ENCODE measurements at places on chromosomes 6 and 20.

DNA sequence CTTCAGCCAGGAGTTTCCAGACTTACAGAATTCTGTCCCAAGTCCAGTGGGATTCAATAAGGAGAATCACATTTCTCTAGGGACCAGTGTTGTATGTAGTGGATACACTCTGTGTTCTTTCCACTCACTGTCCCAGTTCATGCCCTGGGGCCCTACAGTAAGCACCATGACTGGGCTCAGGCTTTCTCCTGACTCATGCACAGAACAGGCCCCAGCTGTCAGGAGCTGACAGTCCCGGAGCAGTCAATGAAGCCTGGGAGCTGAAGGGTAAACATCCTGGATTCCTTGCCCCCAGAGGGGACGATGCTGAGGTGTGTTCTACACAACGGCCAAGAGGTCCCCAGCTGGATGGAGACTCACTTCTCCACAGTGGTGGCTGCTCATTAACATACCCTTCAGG is 40.2 kb upstream of the LRFN2 start:
- no peak for DNase-seq

DNA sequence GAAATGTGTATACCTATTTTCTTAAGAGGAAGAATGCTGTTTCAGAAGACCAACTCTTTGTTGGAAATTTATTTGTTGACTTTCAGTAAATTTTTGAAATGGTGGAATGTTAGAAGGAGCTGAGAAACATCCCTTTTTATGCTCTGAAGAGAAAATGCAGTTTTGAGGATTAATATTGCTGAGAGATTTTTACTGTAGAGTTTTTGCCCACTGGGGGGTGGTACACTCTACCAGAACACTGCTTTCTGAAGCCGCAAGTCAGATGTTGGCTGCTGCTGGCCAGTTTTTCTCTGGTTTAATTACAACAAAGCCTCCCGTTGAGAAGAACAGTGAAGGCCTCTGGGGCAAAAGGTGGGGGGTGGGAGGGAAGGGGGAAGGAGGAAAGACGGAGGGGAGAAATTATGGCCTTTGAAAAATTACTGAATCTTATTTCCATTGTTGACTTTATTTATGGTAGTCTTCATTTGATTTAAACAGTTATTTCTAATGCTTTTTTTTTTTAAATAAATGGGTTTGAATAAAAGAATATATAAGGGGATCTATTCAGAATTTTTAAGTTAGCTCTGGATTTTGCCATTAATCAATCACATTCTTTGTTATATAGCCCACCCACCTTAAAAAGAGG is 3.0 kb downstream of the FLRT3 start:
- DNase-seq = no peak

DNA sequence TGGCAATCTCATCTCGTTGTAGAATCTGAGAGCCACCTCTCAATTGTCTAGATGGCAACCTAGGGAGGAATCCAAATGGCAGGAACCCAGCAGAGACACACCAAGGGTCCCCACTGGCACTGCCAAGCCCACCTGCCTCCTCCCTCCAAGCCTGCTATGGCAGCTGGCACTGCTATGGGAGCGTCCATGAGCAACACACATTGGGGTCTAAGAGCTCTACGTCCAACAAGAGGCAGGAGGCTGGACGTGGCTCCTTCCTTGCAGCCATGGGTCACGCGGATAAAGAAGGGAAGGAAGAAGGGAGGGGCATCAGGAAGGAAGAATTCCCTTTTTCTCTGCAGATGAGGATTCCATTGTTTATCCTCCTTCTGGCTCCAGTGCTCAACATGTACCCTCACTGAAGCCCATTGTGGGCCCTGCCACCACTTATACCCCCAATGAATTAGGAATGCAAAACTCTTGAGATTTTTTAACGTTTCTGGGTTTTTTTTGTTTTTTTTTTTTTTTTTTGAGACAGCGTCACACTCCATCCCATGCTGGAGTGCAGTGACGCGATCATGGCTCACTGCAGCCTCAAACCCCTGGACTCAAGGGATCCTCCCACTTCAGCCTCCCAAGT is 17.3 kb downstream of the ATP9A start:
- DNase-seq = no peak

DNA sequence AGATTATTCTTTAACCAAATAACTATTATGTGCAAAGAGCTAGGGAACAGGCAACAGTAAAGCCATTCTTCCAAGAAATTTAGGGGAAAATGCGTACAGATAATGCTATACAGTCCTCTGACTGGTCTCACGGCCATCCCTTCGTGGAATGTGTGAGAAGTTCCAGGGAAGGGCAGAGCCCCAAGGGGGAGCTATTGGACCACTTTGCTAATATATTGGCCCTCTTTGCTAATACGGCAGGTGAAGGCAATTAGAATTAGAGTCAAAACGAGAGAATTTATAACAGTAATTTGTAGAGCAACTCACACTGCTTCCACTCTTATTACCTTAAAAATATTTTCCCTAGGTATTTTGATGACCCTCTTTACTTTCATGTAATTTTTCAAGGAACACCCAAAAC is 140.4 kb downstream of the IMPG1 start:
- DNase-seq = peak; percentile 44

- DNase-seq = no peak
Measured at GRCh38 chr20:21146215-21146614, 20.3 kb downstream of the KIZ start.

- no peak for DNase-seq
Measured at GRCh38 chr6:155261111-155261900, 2.5 kb upstream of the CLDN20 start.

GRCh38 chr20:24487240-24487639 is 17.8 kb downstream of the SYNDIG1 start:
- DNase-seq = no peak

DNA sequence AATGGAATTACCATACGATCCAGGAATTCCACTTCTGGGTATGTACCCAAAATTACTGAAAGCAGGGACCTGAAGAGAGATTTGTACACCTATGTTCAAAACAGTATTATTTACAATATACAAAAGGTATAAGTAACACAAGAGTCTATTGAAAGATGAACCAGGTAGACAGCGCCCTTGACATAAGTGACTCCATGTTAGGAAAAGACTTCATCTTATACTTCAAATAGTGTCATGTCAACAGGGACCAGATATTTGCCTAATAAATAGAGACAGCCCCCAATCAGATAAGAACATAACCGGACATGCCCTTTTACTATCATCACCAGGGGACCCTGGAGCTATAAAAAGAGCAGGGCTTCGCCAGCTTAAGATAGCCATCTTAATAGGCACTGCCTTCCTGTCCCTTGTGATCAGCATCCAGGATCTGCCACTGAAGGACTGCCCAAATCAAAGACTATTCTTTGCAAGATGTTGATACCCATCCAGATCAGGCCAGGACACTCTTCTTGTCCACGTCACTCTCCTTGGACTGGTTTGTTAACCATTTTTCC is 309.0 kb upstream of the SULF2 start:
- no peak for DNase-seq

- DNase-seq = no peak
Measured at GRCh38 chr20:22611636-22612035, 27.3 kb upstream of the FOXA2 start.

GRCh38 chr20:23331450-23332350 is 18.9 kb upstream of the NXT1 start:
- no peak for DNase-seq

- DNase-seq = no peak
Measured at GRCh38 chr6:152727507-152727906, 23.1 kb upstream of the VIP start.

- no peak for DNase-seq
Measured at GRCh38 chr6:128422871-128423270, 97.5 kb downstream of the PTPRK start.

- DNase-seq = no peak
Measured at GRCh38 chr6:75906871-75907270, 157.8 kb downstream of the MYO6 start.

DNA sequence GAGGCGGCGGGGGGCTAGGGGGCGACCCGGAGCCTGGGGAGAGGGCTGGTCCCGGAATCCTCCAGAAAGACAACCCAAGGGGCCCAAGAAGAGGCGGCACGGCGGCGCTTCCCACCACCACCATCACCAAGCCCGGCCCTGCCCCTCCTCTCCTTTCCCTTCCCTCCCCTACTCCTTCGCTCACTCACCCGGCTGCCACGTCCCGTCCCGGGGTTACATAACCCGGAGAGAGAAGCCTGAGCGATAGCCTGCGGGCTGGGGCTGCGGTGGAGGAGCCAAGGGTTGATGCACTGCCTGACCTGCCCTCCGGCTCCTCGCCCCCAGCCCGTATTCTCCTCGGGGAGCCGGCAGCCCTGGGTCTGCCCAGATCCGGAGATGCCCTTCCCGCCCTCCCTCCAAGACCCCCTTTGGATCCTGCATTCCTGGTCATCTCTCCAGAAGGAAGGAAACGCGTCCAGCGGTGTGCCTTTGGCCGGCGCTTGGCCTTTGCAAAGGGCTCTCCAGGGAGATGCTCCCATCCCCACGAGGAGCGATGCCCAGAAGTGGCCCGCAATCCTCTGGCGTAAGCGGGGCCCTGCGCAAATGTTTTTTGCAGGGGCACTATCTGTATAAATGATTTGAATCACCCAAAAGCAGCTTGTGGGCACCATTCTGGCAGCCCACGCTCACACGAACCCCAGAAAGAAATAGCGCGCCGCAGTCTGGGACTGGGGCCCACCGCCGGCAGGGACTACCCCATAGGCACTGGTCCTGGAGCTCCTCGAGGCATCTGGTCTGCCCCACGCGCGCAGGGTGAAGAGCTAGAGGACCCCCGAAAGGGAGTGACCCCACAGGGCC is 4.6 kb upstream of the CPXM1 start:
- no peak for DNase-seq

DNA sequence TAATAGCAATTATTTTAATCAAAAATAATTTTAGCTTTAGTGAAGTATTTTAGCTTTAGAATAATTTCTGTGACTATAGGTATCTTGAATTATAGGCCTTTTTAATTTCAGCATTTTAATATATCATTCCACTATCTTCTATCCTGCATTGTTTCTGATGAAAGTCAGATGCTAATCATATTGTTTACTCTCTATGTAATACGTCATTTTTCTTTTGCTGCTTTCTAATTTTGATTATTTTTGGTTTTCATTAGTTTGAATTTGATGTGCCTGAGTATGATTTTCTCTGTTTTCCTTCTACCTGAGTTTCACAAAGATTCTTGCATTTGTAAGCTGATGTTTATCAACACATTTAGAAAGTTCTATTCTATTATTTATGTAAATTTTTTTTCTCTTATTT is 17.4 kb upstream of the ADGRG6 start:
- no peak for DNase-seq

GRCh38 chr6:43992783-43993644 is 134.2 kb downstream of the MRPL14 start:
- no peak for DNase-seq

DNA sequence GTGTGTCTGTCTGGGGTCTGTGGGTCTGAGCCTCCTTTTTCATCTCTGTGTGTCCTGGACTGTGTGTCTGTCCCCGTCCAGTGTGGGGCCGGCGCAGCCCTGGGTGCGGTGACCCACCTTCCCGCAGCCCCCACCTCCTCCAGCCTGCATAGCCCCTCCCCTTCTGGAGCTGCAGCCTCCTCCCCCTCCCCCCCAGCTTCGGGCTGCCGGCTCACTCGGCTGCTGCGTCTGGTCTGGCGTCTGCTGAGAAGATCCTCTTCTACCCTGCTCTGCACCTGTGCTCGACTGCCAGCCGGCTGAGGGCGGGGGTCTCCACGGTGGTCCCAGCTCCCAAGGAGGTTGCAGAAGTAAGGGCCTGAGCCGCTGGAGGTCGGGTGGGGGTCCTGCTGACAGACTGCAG is 7.6 kb upstream of the LKAAEAR1 start:
- DNase-seq = no peak

DNA sequence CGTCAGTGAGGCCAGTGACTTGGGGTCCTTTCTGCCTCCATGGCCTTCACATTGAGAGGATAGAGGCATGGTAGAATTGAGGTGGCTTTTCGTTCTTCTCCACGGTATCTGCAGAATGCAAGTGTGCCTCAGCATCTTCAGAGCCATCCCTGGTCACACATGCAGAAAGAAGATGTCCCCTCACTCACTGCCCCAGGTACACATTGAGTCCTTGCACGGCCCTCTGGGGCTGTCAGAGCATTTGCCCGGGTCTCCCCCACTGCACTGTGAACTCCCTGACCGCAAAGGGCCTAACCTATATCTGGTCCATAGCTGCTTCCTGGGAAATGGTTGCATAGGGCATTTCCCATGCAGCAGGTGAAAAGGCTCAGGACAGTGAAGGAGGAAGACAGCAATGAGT is 115.7 kb downstream of the SCML4 start:
- no peak for DNase-seq

DNA sequence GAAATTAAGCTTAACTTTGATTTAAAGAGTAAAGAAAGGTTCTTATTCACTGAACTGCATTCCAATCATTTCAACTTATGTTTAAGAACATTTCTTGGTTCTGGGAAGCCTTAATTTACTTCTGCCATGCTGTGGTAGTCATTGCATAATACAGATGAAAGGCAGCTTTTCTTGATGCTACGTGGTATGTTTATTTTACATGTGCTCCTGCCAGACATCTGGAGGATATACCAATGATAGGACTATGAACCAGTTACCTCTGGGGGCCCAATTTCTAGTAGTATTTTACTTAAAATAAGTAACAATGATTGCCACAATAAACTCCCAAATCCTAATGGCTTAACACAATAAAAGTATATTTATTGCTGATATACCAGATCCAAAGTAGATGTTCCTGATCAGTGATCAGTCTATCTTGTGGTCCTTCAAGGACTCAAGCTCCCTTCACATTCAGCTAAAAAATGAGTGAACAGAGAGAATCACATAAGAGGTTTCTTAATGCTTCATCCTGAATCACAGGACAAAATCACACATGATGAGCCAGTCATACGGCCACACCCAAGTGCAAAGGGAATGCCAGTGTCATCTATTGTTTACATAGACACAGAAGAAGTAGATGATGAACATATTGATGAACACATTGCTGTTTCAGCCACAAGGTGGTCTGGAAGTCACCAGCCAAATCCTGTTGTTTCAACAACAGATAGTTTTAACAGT is 56.5 kb upstream of the CCN2 start:
- no peak for DNase-seq

DNA sequence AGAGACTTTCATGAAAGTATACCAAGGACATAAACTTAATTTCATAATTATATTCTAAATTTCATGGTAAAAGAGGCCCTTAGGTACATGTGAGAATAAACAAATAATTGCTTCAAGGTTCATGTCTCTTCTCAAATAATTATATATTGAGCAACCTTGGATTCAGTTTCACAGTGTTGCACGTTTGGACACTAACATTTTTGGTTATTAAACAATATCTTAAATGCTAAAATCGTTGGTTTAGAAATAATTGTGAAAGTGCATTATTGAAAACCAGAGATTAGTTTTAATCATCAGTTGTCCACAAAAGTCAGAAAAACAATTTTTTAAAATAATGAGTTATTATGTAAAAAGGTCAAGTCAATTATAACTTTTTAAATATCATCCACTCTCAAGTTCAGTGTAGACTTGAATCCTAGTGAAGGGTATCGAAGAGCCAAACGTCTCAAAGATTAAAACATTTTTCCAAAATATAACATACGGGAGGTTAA is 227.1 kb upstream of the DEFB112 start:
- DNase-seq = no peak

DNA sequence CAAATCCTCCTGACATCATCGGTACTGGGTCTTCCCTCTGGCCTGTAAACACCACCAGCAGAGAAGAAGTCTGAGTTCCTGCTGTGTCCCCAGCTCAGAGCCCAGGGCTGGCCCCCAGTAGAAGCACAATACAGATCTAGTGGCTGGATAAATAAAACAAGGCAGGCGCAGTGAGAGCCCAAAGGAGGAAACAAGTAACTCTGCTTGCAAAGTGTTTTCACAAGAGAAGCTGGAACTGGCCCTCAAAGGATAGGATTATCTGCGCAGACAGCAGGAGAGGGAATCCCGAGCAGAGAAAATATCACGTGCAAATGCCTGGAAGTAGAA is 205.1 kb downstream of the ZDHHC14 start:
- no peak for DNase-seq

All from NCI-H1048 (cell line).